ENCODE measurements at places on chromosomes 4 and X.

DNA sequence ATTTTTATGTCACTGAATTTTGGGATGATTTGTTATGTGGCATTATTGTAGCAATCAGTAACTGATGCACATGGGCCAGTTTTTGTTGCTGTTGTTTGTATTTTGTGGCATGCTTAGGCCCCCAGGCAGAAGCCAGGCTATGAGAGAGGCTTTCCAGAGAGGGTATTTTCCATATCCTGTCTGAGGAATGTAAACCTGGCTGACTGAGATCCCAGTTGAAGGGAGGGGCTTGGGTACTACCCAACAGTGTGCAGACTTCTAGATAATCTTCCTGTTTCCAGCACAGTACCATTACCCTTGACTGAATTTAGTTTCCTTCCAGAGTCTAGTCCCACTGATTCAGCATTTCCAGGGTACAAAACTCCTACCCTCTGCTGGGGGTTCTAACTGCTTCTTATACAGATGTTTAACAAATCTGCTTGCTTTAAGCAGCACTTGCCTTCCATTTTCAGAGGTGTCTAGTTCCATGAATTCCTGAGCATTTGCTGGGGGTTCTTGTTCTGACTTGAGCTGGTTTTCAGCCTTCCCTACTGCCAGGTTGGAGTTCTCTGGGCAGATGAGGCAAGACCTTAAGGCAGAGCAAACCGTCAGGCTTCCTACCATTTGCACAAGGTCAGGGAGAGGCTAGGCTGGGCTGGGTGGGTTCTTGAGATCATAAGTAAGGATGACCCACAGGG lies 104.7 kb upstream of the EGFL6 start:
- DNase-seq, result no peak

GRCh38 chr4:142156256-142156655 lies 519.9 kb downstream of the IL15 start:
- no peak for DNase-seq

DNA sequence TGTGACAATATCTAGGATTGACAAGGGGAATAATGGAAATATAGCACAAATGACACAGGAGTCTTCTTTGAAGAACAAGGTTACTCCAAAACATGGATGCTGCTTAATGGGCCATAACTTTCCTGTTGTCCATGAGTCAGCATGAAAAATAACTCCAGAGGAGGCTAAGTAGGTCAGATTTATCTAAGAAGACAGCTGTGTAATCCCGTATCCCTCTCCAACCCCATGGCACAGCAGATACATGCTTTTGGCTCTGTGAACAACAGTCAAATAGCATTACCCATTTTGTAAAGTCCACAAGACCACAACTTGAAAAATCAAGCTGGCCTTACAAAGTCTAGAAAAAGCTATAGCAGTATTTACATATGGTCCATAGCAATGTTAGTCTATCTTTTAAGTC lies 2.1 kb upstream of the TMEM131L start:
- DNase-seq, result no peak

GRCh38 chrX:31178769-31179125 lies 106.9 kb upstream of the FTHL17 start:
- DNase-seq, result no peak

GRCh38 chrX:50343917-50344316 lies 126.7 kb downstream of the DGKK start:
- DNase-seq, result no peak

DNA sequence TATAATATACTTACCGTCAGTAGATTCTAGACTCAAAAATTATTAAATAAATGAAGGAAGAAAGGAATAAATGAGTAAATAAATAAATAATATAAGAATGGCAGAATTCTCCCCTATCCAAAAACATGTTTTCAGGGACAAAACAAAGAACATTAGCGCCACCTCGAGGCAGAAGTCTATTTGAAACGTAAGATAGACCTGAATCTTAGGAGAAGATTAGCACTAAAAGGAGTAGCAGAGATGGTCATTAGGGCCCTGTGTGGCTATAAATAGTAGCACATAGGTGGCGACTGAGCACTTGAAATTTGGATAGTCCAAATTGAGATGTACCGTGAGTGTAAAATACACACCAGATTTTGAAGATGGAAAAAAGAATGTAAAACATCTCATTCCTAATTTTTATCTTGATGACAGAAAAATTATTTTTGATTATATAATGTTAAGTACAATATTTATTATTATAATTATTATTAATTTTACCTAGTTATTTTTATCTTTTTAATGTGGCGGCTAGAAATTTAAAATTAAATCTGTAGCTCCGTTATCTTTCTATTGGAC lies 24.3 kb upstream of the SRD5A3 start:
- DNase-seq, result peak; percentile 53

DNA sequence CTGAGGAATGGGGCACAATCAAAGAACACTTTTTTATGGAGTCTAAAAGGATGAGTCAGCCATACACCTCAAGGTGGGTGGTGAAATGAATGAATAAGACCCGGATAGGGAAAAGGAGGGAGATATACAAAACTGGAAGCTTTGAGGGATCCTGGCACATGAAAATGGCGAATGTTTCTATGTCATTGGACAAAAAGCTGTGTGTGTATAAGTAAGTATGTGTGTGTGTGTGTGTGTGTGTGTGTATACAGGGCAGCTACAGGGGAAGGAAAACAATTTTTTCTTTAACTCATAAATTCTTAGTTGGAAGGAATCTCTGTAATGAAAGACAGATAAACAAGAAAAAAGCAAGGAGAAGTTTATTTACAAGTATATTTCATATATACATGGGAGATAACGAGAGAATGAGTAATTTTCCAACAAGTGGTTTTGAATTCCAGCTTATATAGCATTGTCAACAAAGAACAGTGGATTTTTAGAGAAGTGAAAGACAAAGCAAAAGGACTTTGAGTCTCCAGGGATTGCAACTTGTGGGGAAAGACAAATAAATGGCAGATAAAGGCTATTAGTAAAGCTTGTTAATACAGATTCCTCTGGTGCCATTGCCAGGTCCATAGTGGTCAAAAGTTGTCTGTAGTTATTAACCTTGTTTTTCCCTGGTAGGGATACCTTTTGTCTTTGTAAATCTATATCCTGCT lies 99.7 kb downstream of the MMRN1 start:
- DNase-seq, result no peak

DNA sequence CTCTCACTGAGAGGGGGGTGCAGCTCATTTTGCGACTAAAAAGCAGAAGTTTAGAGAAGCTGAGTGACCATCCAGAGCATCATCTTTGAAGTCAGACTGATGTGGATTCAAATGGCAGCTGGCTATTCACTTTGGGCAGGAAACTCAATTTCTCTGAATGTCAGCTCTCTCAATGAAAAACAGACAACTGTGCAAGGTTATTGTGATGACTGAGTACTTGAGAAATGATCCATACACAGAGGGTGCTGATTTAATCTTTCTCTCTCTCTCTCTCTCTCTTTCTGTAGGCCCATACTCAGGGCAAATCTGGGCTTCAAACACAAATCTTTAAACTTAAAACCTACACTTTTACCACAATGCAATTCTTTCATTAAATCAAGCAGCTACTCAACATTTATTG lies 185.8 kb upstream of the SLIT2 start:
- DNase-seq, result no peak

DNA sequence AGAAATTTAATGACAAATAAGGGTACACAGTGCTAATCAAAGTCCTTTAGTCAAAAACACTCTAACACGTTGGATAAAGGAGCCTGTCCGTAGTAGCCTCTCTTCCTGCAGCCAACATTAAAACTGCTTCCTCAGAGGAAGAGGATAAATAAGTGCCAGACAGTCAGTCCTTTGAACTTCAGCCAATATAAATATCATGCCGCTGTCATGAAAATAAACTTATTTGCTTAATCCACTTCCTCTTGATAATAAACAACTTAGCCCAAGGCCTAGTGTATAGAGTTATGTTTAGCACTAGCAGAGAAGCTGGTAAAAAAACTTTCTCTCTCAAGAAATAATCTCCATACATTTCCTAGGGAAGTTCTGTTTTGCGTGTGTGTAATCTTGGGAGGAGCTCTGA lies 196.7 kb downstream of the HS3ST1 start:
- DNase-seq, result no peak

GRCh38 chr4:61511716-61512488 lies 311.8 kb downstream of the ADGRL3 start:
- no peak for DNase-seq

- no peak for DNase-seq
Observed at GRCh38 chrX:110050901-110051300, 48.0 kb downstream of the TMEM164 start.

- no peak for DNase-seq
Observed at GRCh38 chrX:78029663-78030062, 60.2 kb upstream of the PGAM4 start.

GRCh38 chr4:150886597-150886996 lies 128.5 kb downstream of the LRBA start:
- DNase-seq, result no peak

DNA sequence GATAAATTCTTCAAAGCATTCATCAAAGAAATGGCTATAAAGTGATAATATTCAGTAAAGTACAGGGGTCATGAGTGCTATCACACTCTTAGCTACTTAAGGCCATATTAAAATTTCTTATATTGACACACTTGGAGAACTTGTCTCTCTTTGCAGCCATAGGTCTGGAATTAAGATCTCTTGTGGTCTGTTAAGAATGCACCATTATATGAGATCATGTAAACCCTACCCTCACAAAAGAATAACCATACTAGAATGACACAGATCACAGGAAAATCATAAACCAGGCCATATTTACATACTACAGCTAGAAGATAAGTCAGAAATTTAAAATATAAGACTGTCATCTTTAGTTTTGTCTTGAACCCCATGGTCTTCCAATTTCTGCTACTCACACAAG lies 434.3 kb downstream of the PDGFC start:
- DNase-seq, result no peak

DNA sequence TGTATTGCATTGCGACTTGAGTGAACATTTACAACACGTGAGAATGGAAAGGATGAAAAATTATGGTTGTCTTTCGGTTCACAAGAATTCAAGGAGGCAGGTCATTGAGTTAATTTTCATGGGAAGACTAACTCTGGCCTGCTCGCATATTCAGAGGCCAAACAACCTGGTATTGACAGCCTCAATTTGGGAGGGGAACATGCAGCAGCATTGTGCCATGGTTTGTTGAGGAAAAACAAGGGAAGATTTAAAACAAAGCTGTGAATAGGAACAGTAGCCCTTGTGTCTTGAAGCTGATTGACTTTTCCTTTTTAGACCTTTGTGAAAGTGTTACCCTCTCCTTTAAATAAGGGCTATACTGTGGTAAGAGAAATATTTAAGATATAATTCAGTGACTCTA lies 31.9 kb downstream of the FAT4 start:
- no peak for DNase-seq

DNA sequence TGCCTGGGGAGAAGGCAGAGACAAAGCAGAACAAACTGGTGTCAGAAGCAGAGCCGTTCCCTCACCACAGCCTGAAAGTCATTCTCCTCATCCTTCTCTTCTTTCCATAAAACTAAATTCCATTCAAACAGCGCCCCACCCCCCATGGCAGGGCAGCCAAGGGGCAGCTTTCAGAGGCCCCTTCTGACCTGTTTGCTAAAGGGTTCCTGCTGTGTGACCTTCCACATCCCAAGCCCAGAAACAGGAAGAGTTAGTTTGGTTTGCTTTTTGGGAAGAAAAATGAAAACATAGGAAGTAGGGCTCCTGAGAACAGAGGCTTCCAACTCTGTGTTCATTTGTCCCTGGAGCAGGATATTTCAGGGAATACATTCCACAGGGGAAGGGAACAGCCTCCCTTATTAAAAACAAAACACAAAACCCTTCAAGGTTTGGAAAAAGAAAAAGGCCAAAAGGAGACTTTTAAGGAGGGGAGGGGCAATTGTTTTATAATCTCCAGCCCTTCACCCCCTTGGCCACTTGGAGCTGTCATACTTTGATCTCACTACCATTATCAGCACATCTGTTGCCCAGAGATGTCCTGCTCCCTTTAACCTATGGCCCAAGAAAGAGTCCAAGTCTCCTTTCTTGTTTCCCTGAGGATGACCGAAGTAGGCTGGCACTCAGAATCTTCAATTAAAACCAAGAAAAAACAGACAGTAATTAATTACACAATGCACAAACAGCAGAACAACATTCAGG lies 25.3 kb downstream of the STARD8 start:
- no peak for DNase-seq

DNA sequence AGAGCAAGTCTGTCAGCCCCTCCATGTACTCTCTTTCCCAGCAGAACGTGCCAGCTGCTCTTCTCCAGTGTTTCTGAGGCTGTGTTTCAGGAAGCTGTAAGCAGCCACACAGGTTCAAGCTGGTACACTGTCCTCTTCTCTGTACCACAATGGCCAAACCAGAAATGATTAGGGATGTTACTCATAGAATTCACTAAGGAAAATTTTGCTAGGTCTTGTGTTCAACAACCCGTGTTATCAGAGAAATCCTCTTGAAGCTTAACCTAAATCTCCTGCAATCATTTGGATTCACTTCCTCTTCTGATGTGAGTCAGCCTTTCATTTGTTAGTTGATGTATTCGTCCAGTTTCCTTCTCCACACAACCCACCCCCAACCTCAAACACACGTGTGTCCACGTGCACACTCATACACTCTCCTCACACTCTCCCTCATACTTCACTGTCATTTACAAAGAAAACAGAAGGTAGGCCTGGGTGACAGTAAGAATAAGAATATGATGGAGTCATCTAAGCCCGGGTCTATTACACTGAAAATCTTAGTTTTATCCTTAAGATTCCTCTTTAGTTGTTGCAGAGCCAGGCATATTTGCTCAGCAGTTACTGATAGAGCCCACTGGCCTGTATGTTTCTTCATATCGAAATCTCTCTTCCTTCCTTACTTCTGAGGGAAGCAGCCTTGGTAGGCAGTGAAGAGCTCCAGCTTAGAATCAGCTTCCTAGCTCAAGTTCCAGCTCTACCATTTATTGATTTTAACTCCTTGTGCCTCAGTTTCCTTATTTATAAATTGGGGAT lies 63.4 kb downstream of the DCUN1D4 start:
- DNase-seq, result no peak

GRCh38 chr4:2296631-2297601 lies 35.0 kb upstream of the MXD4 start:
- DNase-seq, result no peak

DNA sequence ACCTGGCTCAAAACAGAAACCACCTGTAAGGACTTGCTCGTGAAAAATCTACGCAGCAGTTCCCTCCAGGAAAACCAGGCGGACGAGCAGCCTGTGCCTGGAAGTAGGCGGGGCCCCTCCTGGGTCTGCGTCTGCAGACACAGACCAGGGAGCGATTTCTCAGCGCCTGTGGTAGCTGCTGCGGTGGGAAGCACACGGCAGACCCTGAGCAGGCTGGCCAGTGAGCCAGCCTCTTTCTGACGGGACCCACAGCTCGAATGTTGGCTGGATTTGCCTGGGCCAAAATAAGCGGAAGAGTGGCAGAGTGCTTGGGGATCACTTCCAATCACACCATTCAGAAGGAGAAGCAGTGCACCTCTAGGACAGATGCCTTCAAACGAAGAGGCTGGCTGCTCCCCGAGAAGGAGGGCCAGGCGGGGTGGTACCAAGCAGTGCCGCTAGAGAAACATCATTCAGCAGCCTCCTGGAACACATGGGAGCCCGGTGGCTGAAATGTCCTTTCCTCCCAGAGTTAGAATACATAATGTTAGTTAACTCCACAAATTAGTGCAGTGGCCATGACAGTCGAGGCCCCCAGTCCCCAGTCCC lies 85.9 kb downstream of the GATB start:
- DNase-seq, result no peak
